ENCODE measurements at places on chromosomes 16 and 17.

GRCh38 chr17:21252289-21252795, 868 bp downstream of the NATD1 start:
- DNase-seq = no peak

GRCh38 chr16:5753381-5753780, 655.8 kb upstream of the EEF2KMT start:
- no peak for DNase-seq

GRCh38 chr17:28527859-28528258, 21.7 kb downstream of the FOXN1 start:
- no peak for DNase-seq

DNA sequence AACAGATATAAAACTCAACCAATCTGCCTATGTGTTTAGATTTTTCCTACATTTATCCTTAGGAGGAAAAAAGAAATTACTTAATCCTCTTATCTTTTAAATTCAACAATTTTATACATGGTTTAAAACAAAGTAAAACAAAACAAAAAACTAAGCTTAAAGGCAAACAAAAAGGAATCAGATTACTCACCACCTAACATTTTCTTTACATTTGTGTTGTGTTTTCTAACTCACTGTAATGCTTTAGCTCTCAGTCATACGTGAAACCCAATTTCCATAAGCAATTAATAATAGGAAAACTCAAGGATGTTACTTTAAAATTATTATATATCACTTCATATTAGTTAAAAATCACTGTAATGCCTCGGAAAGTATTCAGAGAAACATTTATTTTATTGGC, 6.7 kb upstream of the IRX5 start:
- no peak for DNase-seq

GRCh38 chr17:51830886-51831285, 327.6 kb downstream of the CA10 start:
- no peak for DNase-seq

Measured in urothelium cell line (cell line).